ELR (cell line): ENCODE measurements at places on chromosomes 1 and 21.
A peak's percentile ranks its signal among the peaks of the same experiment; 100 is the strongest.

DNA sequence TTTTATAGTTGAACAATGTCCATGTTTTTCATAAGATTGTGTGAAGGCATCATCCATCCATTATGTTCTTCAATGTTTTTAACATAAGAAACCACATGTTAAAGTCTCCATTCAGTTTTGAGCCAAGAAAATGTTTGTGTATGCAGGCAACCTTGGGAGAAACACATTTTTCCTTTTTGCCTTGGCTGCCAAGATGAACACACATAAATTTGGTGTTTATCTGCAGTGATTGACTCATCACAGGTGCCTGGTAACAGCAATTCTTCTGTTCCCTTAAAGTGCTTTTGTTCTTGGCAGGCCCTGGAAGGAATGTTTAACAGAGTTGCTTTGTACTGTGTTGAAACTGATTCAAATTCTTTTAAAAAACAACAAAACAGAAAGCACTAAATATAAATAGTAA lies 709.9 kb upstream of the ADGRL4 start:
- DNase-seq = no peak

GRCh38 chr1:208333676-208334075 lies 89.5 kb upstream of the PLXNA2 start:
- DNase-seq = no peak

DNA sequence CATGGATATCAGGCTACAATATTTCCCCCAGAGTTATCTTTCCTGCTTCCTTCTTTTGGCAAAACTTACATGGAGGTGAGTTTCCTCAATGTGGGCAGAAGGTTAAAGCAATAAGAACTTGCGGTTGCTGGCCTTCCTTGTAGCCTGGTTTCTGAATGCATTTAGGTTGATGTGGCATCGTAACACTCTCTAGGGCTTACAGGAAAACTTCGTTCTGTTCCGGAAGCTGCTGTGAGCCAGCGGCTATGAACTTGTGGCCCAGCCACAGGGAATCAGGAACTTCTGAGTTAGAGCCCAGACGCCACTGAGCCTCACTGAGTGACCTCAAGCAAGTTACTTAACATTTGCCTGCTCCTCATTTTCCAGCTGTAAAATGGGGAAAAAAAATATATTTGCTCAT lies 623.4 kb upstream of the ADAMTS5 start:
- DNase-seq = peak; percentile 93

DNA sequence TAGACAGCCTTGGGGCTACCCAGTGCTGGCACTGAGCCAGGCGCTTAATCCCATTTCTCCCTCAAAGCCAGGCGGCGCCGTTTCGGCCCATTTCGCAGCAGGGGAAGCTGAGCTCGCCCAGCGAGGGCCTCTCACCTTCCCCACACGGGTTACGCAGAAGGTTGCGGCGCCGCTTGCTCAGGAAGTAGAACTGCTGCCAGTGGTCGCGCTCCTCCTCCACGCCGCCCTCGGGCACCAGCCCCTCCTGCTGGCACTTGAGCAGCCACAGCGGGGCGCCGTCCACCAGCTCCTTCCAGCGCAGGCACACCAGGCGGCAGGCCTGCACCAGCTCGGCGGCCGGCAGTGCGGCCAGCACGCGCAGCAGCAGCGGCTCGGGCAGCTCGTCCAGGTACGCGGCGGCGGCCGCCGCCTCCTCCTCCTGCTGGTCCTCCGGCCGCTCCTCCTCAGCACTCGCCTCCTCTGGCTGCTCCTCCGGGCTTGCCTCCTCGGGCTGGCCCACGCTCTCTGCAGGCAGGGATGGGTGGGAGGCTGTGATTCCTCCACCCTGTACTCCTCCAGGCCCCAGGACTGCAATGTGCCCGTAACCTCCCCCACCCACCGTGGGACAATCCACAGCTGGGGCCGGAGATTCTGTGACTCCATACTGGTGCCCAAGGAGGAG lies 3.8 kb downstream of the FBXO2 start:
- peak; percentile 81 for DNase-seq

GRCh38 chr1:4224684-4225467 lies 324.8 kb upstream of the C1orf174 start:
- no peak for DNase-seq

DNA sequence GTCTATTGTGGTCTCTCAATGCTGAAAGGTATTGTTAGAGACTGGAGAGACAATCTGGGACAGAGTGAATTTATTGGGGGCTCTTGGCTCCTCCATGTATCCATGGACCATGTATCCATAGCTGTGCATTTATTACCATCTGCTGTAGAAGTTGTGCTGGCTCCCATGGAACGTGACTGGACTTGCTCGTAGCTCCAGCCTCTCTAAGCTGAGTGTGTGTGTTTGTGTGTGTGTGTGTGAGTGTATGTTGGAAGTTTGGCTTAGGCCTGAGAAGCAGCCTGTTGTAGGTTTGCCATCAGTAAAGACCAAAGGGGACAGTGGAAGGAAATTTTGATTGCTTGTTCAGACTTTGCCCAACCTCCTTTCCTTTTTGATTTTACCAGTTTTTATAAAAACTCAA lies 105.7 kb upstream of the USP24 start:
- DNase-seq = no peak

DNA sequence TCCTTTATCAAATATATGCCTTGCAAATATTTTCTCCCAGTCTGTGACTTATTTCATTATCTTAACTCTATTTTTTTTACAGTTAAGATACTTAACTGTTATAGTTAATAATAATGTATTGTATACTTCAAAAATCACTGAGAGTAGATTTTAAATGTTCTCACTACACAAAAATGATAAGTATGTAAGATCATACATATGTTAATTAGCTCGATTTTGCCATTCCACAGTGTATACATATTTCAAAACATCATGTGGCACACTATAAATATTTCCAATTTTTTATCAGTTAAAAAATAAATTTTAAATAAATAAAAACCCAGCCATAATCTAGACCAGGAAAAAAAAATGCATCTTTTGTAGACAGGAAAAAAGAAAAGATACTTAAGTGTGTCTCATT lies 27.2 kb downstream of the CTTNBP2NL start:
- DNase-seq = peak; percentile 8

GRCh38 chr1:58576325-58576726 lies 726 bp downstream of the TACSTD2 start:
- no peak for DNase-seq

DNA sequence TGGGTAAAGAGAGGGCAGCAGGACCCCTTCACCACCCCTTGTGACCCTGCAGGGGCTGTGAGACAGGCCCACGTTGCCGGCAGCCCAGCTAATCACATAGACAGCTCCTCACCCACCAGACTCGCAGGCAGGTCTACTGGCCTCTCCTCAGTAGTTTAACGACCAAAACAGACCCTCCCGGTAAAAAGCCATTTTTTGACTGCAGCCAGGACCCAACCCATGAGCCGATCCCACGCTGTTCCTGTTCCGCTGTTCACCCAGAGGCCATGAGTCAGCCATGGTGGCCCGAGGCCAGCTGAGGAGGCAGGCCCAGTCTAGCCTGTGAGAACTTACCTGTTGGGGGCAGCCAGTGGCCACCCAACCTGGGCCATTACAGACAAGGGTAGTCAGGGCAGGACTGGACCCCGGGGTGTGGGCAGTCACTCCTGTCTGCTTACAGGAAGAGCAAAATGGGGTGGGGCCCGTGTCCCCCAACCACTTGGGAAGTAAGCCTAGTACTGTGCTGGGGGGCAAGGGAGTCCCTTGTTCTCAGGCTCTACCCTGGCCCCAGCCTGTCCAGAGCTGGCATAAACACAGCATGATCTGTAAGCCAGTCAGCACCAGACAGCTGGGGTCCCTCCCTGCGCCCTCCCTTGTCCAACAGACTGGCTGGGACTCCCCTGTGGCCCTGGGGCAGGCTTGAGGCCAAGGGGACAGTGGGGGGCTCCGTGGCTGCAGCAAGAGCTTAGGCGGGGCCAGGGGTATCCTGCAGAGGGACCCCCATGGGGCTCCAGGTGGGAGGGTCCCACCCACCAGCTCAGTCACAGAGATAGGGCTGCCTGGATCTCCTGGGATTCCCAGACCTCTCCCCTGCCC lies 61.9 kb downstream of the WNT9A start:
- peak; percentile 52 for DNase-seq

- no peak for DNase-seq
Observed at GRCh38 chr1:53323316-53323715, 4.6 kb downstream of the LRP8 start.

- no peak for DNase-seq
Observed at GRCh38 chr1:169472738-169473137, 13.0 kb downstream of the SLC19A2 start.

DNA sequence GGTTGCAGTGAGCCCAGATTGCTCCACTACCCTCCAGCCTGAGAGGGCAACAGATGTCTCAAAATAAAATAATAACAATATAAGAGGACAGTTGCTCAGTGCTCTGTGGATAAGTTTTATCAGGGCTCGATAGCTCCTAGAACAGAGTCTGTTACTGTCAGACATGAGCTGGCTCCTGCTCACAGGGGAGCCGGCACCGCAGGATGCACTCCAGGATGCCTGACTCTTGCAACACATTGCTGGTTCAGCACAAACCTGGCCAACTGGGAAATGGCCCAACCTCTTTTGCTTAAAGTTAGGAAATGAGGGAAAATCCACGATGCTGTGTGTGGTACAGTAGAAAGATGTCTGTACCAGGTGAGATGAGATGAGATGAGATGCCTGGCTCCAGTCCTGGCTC lies 5.8 kb upstream of the CTSE start:
- peak; percentile 58 for DNase-seq

DNA sequence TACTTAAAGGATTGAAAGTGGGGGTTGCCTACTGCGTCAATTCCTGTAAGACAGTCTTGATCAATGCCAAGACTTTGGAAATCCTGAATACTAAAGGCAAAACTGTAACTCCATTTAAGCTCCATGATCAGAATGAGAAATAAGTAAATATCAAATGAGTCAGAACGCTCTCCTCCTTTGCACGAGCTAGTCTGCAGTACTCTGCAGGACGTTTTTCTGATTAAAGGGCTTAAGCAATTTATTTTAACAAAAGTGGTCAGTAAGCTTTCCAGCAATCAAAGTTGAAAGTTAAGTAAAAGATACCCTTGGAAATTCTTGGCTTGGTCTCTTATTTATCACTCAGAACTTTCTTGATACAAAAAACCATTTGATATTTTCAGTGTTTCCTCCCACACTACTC lies 35.7 kb upstream of the ARHGAP29 start:
- DNase-seq = no peak

DNA sequence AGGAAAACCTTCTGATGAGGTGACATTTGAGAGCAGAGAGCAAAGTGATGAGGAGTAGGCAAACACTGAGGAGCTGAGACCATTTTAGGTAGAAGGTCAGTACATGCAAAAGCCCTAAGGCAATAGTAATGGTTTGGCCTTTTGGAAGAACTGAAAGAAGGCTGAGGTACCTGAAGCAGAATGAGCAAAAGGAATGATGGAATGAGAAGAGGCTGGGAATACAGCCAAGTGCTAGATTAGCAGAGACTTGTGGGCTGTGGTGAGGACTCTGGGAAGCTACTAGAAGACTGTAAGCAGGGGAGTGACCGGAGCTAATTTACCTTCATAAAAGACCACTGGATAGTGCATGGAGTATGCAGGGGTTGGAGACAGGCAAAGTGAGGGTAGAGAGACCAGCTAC lies 77.9 kb downstream of the GFI1 start:
- DNase-seq = no peak

- DNase-seq = no peak
Observed at GRCh38 chr1:5971471-5972197, 20.6 kb downstream of the NPHP4 start.

- DNase-seq = peak; percentile 2
Observed at GRCh38 chr1:107821340-107821739, 143.6 kb downstream of the VAV3 start.

- DNase-seq = peak; percentile 78
Observed at GRCh38 chr1:32071758-32072621, 749 bp upstream of the TMEM39B start.

DNA sequence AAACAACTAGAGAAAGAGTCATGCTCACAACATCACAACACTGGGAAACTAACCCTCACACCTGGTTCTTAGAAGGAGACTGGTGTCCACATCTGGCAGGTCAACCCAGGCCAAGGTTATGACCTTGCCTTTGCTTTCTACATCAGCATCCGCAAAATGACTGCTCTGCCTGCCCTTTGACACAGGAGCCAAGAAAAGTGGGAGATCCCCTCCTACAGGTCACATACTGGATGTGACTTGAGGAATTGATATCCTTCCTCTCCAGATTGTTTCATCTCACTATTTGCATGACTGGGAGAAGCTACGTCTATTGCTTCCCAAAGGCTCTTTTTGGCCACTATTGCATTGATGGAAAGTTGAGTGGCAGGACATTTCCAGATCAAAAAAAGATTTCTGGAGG lies 115.5 kb downstream of the MIS18A start:
- no peak for DNase-seq

DNA sequence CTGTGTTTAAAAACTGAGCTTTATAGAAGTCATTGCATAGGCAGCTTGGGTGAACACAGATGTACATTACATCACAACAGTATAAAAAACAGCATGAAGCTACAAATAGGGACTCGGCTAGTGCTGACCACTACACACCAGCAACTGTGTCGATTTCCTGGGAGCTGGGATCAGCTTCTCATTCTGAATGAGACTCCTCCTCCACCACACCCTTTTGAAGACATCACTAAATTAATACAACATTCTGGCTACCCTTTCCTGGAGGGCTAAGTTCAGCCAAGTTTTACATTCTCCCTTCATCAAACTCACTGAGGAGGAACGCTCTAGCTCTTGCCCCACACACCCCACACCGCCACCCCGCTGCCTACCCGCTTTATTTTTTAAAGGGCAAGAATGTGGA lies 102.7 kb downstream of the ERG start:
- DNase-seq = no peak

DNA sequence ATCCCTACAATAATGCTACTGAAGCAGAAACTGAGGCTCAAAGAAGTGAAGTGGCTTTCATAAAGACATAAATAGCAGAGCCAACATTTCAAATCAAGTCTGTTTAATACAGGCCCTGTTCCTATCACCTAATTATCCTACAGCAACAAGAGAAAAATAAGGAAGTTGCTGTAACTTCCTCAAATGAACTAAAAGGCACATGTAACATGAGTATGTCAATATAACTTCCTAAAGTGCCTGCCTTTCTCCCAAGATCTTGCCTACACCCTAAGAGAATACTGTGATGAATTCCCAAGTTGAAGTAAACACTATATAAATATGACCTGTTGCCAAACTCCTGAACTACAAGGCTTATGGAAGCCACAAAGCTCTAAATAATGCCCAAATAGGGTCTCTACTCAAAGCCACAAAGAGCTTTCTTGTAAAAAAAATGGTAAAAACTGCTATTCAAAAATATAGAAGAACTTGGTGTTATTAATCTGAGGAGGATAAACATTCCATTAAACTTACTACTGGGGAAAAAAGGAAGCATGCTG lies 8.6 kb downstream of the BEND5 start:
- no peak for DNase-seq

GRCh38 chr1:236888126-236888525 lies 93.0 kb downstream of the MTR start:
- DNase-seq = no peak

GRCh38 chr1:14820295-14821085 lies 222.0 kb downstream of the KAZN start:
- DNase-seq = no peak

DNA sequence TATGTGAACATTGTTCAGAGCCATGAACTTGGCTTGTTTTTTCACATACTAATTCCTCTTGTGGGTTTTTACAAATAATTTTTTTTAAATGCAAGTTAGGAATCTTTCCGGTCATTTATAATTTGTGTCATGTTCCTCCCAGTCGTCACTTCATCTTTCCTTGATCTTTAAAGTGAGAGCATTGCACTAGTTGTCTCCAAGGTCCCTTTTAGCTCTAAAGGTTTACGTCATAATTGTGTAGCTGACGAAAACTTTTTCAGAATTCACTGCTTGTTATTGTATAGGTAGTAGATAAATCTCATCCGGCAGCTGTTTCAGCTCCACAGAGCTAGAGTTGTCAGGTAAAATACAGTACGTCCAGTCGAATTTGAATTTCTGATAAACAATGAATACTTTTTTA lies 33.6 kb downstream of the SOAT1 start:
- DNase-seq = no peak
